ENCODE measurements at places on chromosomes 1 and 21.
A peak's percentile ranks its signal among the peaks of the same experiment; 100 is the strongest.

DNA sequence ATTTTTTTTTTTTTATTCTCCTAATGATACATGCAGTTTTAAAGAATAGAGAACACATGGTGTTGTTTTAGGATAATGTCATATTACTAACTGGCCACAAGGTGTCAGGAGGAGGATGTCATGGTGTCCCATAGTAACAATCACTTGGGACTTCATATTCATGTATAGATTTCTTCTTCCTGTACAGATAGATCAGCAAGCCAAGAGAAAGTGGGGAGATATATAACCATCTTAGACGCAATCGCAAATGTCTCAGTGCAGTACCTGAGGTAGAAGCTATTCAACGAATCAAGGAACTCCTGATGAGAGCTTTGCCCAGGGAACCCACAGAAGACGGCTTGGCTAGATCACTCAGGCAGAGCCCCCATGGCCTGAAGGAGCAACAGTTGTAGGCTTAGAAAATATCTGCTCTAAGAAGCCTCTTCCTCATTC, 12.3 kb downstream of the OR2T11 start:
- no peak for DNase-seq

DNA sequence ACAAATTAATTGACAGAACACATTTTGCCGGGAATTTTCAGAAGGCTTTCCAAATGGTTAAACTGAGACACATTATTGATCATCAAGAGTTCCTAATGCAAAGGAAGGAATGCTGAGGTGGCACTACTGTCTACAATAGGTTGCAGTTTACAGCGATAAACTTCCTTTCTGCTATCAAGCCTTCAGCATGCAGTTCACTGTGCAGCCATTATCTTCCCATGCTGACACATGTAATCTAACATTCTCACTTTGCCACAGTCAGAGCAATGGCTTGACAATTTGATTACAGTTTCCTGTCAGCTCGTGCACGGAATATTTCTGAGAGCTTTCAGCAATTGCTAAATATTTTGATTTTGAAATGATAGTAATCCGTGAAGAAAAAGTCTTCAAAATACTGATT, 166.9 kb upstream of the PRMT6 start:
- DNase-seq = no peak

DNA sequence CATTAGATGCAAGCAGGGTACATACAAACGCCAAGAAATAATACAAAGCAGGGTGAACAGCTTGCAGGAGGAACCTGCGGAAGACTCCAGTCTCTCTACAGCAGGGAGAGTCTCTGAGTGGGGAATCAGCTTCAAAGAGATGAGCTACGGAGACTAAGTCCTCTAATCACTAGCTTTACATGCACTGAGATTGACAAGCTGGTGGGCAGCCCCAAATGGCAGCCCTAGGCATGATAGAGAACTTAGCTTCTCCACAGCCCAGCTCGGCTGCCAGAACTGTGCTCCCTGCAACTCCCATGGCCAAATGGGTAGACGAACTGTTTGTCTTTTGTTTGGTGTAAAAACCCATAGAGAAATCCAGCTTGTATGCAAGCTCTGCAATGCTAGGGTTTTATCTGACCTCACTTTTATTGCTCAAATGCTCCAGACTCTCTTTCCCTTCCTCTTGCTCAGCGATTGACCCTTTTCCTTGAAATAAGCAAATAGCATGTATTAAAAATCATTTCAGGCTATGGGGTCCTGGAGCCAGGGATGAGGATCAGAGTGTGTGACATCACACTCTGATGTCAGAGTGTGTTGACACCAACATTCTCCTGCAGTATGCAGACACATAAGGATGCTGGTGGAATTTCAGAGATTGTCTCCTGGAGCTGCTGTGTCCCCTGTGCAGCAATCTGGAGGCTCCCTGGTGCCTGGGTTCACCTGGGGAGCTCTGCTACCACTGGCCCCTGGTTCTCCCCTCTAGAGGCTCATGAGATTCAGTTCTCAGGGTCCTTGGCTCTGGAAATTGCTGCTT, 238.5 kb downstream of the TTLL7 start:
- no peak for DNase-seq

DNA sequence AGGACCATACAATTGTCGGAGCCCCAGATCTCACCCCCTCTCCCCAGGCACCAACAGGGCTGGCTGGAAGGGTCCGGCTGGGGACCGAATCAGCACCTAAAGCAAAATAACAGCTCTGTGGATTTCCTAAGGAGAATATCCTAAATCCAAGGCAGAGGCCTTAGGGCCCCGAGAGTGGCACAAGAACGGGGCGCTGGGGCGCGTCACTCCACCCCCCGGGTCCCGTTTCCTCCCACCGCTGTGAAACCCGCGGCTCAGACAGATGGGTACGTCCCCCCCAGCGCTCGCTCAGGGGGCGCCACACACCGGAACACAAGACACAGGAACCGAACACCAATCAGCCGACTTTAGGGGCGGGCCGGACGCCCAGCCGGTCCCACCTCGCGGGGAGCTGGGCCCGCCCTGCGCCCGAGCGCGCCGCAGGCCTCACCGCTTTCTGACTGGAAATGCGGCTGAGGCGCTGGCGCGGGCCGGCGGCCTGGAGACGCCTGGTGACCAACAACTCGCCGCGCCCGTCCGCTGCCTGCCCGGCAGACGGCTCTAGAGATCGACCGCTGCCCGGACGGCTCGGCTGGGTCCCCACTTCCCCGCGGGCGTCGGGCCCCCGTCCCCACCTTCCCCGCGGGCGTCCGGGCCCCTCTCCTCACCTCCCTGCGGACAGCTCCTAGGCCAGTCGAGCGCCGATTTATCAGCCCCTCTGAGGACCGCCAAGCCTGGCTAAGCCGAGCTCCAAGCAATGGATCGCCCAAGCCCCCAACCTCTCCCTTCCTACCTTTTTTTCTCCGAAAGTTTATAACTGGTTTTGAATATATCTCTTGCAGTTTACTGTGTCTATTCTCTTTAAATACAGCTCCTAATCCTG, at the start of gene HFM1:
HFM1 (minus strand) TSS at position 687 of the 862 bp plus-strand sequence. CDS start 3,755 bp downstream, outside the sequence.
- DNase-seq = peak; percentile 83

GRCh38 chr1:22805672-22806038, 95.0 kb downstream of the EPHB2 start:
- no peak for DNase-seq

DNA sequence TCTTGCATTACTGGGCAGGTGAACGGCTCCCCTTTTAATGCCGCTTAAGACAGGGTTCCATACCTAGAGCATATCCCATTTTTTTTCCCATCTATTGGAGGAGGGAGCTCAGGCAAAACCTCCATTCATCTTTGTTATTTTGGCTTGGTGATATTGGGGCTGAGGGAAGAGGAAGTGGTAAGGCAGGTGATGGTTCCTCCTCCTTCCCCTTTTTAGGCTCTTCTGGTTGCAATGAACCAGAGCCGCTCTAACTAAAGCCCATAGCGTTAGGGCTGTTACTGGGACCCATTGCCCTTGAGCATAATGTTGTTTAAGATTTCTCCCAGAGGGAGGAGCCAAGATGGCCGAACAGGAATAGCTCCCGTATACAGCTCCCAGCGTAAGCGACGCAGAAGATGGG, 21.1 kb downstream of the PYHIN1 start:
- no peak for DNase-seq

DNA sequence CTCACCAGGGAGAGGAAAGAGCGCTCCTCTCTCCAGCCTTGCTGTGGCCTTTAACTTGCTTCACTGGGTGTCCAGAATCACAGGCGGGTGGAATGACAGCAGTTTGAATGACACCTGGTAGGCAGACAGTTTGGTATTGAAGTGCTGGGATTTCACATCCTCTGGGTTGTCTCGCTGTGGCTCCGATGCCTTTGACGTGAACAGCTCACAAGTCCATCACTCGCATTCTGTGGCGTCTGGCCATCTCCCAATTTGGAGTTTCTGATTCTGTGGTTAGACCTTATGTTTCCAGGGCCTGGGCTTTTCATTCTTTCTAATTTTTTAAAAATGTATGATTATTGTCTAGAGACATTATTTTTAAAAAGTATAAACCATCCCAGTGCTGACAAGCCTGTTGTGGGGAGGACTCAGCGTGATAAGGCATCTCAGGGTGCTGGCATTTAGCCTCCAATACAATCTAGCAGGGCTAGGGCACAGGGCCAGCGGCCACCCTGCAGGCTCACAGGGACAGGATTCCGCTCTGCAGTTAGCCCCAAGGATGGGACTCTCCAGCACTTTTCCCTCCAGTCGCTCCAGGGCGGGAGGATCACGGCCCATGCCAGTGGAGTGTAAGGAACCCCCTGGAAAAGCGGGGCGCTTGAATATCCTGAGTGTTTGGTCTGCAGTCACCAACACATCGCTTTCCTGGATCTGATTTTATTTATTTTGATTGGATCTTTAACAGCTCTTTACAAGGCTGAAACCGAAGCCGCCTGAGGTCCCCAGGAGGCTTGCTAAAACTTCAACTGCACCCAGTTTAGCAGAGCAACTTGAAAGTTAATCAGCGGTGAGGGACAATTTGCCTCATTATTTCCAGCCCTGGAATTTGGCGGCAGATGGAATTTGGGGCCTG, 178.3 kb downstream of the TRABD2B start:
- DNase-seq = peak; percentile 71

DNA sequence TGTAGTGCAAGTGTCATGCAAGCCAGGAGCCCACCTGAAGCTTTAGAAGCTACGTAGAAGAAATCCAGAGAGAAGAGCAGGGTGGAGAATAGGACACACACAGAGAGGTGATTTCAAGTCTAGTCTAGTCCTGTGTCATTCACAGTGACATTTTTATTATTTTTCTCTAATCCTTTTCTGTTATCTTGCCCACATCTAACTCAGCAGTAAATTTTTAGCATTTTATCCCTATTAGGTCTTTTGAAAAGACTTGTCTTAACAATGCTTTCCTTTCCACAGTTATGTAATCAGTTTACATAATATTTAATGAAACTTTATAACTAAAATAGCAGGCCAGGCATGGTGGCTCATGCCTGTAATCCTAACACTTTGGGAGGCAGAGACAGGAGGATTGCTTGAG, 198.6 kb downstream of the ADGRL2 start:
- DNase-seq = no peak

GRCh38 chr1:225480825-225481434, 53.1 kb upstream of the LBR start:
- no peak for DNase-seq

- peak; percentile 69 for DNase-seq
Measured at GRCh38 chr1:188706742-188707141, 1770.9 kb downstream of the BRINP3 start.
